Inflammatory macrophage treated with lipopolysaccharide for 1 hour (primary cell): ENCODE measurements at places on chromosomes 6 and 20.

DNA sequence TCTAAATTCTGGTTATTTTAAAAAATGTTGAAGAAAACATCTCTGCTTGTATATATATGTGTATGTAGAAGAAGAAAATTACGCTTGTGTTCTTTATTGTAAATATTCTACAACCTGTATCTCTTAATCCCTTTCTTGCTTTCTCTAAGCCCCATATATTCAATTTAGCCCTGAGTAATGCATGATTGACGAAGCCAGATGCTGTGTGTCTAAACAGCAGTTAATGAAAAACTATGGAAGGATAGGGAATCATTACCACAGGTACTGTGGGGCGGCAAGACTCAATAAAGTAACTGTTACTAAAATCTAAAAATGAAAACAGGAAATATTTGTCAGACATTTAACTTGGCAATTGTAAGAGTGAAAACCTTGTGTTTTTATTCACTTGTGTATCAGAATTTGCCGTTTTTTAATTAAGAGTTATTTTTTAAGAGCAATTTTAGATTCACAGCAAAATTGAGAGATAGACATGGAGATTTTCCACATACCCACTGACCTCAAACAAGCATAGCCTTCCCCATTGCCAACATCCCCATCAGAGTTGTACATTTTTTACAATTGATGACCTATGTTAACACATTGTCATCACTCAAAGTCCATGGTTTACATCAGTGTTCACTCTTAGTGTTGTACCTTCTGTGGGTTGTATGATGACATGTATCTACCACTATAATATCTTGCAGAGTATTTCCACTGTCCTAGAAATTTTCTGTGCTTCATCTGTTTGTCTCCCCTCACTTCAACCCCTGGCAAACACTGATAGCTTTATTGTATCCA lies 76.7 kb downstream of the BCKDHB start:
- no peak for DNase-seq

DNA sequence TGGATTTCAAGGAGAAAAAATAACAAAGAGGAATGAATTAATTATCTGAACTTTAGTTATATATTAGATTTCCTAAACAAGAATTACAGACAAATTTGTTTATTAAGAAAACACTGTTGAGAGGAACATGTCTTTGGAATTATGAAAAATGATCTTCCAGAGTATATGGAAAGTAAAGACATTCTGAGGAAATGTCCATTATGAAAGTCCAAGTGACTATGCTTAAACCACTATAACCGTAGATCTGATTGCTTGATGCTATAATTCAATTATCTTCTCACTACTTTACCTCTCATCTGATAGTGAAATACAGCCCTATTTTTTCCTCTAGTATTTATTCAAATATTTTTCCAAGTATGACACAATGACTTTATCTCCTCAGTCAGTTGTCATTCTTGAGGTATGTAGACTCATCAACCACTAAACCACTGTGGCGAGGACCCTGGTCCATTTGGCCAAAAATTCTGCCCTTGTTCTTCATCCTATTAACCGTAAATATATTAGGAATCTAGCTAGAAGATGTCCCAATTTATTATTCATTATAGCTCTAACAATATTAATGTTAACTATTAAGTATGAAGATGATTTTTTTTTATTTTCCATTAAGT lies 37.3 kb upstream of the AHI1 start:
- no peak for DNase-seq

- DNase-seq, result no peak
Observed at GRCh38 chr20:39089797-39090196, 127.7 kb downstream of the DHX35 start.

- DNase-seq, result peak; percentile 30
Observed at GRCh38 chr6:1624851-1625781, 15.4 kb downstream of the FOXC1 start.

DNA sequence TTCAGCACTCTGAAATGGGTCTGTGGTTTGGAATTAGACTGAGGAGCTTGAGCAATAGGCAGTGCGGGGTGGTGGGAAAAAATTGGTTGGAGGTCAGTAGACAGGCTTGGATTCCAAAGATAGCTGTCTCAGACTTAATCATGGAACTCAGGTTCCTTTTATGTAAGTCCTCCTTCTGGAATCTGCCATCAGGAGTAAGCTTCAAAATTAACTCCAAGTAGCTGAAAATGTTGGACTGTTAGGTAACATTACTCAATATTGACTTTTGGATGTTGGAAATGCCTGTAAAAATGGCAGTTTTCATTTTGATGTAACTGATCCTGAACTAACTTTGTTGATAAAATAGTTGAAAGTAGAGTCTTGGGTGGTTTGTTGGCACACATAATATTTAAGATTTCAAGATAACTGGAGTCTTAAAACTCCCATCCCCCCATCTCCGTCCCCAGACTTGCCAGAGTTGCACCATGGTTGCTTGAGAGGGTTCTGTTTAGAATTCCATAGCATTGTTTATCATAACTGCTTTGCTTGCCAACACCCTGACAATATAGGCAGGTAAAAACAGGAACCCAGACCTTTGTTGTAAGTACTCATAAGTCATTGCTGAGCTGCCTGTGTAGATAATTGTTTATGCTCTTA lies 83.0 kb downstream of the PHF20 start:
- no peak for DNase-seq

GRCh38 chr6:29870104-29870503 lies 42.5 kb downstream of the HLA-G start:
- no peak for DNase-seq

- DNase-seq, result no peak
Observed at GRCh38 chr6:112058243-112059032, 4.5 kb downstream of the CCN6 start.

DNA sequence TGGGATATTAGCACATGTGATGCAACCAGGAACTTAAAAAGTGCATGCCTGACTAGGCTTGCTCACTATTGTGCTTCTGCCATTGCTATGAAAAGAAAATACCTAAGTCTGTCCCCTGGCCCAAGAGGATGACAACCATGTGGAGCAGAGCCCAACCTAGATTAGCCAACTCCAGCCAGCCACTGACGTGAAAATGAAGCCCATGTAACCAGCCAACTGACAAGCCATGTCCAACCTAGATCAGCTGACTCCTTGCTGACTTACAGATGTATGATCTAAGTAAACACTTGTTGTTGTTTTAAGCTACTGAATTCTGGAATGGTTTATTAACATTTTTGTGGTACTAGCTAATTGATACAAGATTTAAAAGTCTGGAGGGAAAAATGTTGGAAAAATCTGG lies 47.5 kb downstream of the PIGU start:
- no peak for DNase-seq

GRCh38 chr6:80728830-80729229 lies 622.4 kb downstream of the BCKDHB start:
- DNase-seq, result no peak

GRCh38 chr20:15756754-15757115 lies 816.5 kb downstream of the KIF16B start:
- no peak for DNase-seq

- DNase-seq, result no peak
Observed at GRCh38 chr6:97023982-97024381, 99.5 kb downstream of the KLHL32 start.

- no peak for DNase-seq
Observed at GRCh38 chr20:58208944-58209343, 19.5 kb downstream of the ANKRD60 start.
